ENCODE measurements at places on chromosomes 7 and 10.
A peak's percentile ranks its signal among the peaks of the same experiment; 100 is the strongest.

DNA sequence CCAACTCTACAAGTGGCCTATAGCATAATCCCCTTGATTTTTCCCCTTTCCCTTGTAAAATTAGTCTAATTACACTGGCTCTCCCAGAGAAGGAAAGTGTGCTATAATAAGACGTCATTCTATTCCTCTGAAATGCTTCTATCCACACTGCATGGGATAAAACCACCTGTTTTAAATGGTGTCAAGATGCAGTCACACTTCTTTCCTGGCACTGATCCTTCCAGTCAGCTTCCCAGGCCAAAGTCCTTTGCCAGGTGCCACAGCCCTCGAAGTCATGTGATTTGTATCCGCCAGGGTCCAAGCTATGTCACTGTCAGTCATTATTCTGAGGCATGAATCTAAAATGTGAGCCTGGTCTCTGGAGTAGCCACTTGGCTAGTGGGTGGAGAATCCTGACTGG, 169.0 kb upstream of the KIAA1217 start:
- DNase-seq: no peak

DNA sequence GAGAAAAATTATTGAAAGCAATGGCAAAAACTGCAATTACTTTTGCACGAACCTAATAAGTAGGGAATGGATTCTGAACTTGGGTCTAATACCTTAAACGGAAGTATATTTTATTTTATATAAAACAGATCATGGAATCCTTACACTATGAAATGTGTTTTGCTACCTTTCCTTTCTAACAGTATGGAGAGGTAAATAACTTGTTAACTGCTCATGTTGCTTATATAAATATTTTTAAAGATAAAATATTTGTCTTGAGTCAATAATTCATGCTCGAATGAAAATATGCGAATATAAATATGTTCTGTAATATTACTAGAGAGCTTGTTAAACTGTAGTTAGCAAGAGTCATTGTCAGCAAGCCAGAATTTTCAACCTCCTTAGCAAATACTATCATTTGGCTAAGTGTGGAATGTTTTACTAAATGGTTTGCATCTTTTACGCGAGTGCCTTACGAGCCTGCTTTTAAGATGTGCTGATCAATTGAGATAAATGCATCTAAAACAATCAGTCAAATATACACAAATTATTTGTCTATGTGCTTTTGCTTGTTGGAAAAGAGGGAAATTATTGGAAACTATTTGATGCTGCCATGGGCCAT, 5.9 kb downstream of the GNAT3 start:
- no peak for DNase-seq

DNA sequence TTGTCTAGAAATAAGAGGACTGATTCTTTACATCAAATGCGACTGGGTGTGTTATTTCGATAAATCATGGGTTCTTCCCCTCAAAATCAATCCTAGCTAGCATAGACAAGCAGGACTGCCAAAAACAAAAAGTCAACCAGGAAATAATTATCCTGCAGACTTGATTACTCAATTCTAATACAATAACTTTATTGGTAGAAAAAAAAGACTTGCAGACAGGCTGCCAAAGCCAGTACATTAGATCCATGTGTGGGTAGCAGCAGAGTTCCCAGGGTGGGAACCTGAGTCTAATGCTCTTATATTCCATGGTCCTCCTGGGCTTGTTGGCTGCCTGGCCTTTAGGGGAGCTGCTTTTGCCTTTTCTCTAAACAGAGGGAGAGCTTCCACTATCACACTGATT, 7.8 kb downstream of the AFAP1L2 start:
- DNase-seq: no peak

GRCh38 chr7:66205741-66206090, 582 bp downstream of the TPST1 start:
- DNase-seq: no peak

GRCh38 chr10:131973160-131973951, 8.4 kb downstream of the BNIP3 start:
- DNase-seq: peak; percentile 51

- no peak for DNase-seq
These were observed 96.6 kb upstream of the RNF32 start for GRCh38 chr7:156543699-156544598.

DNA sequence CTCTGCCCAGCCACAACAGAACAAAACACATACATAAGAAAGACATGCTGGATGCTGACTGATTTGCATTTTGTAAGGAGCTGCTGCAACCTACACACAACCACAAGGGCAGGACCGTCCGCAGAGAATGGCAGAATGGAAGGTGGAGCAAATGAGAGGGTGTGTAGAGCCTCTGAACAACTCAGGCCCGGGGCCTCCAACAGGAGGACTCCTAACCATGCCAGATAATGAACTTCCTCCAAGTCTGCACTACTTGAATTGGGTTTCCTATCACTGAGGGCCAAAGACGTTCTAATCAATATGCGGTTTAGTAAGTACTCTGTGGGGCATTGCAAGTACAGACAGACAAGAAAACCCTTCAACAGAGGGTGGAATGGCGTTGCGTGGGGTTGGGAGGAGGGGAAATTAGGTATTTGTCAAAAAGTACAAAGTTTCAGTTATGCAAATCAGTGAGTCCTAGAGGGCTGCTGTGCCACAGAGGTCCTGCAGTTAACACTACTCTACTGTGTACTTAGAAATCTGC, 14.6 kb downstream of the VOPP1 start:
- DNase-seq: no peak

DNA sequence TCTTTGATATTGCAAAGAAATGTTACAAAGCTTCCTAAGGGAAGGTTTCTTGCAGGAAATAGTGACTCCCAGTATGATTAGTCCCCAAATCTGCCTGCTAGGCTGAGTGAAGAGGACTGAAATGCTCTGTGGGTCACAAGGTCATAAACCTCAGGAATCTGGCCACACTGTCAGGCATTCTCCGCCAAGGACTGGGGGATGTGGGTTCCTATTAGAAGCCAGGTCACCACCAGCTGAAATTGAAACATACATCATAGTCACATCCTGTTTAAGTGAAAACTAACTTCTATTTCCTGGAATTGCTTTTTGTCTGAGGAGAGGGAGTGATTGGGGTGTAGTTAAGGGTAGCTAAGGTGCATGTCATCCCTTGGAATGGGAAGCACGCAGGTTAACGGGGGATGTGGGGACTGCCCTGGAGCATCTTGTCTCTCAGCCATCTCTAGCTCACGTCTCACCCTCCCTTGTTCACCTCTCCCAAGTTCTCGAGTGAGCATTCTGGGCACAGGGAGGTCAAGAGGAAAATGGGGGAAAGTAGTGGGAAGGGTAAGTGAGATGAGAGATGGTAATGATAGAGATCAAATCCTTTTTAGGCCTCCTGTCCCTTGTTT, 12.0 kb upstream of the GSAP start:
- no peak for DNase-seq

- DNase-seq: no peak
These were observed 159.6 kb downstream of the PARD3 start for GRCh38 chr10:34655286-34656170.

GRCh38 chr7:67392596-67393438, 396.2 kb downstream of the TYW1 start:
- no peak for DNase-seq

GRCh38 chr7:155728116-155728515, 83.7 kb downstream of the RBM33 start:
- DNase-seq: no peak

DNA sequence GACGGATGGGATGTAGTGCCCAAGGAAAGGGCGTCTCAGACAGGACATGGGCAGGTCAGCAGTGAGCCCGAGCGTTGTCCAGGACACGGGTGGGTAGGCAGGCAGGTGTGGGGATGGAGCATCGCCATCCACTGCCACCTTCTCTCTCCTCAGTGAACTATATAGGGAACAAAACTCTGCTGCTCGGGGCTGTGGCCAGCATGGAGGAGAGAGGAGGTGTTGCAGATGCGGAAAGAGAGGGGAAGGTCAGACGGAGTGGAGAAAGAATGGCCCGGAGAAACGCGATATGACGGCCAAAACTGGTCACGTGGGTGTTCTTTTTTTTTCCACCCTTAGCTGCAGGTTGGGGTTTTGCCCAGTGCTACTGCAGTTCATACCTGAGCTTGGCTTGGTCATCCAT, 71.2 kb downstream of the GRID1 start:
- DNase-seq: no peak

GRCh38 chr7:28239823-28240204, 59.2 kb upstream of the JAZF1 start:
- DNase-seq: no peak

GRCh38 chr7:100190048-100190711, 12.5 kb downstream of the STAG3 start:
- no peak for DNase-seq

- no peak for DNase-seq
These were observed 68.8 kb downstream of the ADCYAP1R1 start for GRCh38 chr7:31120800-31121513.

DNA sequence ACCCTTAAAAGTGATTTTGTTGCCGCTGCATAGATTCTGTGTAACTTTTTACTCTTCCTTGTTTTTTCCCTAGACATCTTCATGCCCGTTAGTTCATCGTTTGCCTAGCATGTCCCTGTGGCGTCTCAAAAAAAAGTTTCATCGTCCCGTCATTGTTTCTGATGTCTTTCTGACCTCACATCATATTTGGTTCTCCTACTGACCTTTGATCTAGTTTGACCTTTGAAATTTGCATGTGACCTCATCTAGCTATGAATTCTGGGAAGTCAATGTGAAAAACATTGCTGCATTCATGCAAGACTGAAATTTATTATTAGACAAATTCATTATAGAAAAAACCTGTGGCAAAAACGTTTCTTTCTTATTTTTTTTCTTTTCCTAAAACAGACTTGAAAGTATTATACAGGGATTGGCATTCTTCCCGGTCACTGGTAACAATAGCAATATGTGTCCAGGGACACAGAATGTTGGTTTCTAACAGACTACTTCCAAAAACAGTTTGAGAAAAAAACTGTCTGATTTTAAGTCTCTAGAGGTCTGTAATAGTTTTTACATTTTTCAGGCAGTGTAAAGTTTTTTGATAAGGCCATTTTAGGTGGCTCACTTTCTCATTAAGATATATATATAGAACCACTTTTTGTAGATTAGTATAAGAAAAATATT, 280.9 kb downstream of the USP6NL start:
- DNase-seq: no peak

GRCh38 chr7:87047-87446, 105.3 kb upstream of the FAM20C start:
- no peak for DNase-seq

- no peak for DNase-seq
These were observed 110.0 kb upstream of the SHH start for GRCh38 chr7:155922067-155922816.

DNA sequence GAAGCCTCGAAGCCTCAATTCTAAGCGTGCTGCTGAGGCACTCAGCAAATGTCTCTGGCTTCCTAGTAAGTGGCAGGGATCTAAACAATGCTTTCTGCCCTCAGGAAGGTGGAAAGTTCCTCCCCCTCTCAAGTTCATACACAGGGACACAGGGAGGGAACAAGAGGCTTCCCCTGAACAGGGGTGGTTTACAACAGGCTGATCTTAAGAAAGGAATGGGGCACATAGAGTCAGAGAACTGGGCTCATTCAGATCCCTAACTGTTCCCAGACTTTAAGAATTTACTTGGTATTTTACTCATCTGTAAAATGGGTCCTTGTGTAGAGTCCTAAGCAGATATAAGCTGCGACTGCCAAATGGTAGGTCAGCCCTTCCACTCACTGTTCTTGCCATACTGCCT, 2.5 kb downstream of the TNS3 start:
- no peak for DNase-seq

DNA sequence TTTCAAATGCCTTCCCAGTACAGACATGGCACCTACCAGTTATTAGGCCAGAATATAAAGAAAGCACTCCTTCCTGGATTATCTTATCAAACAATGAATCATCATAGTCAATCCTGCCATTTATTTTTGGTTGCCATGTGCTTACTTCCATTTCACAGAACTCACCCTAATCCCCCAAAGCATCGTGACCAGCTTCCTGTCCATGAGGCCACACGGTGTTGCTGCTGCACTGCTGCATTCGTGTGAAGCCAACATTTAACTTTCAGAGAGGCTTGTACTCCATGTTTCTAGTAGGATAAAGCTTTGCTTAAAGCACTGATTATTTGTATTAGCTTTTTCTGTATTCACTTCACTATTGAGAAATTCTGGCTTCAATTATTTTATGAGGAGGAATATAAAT, 14.4 kb downstream of the COL28A1 start:
- DNase-seq: no peak

GRCh38 chr7:4822677-4823076, 39.2 kb downstream of the PAPOLB start:
- no peak for DNase-seq

All from heart right ventricle (tissue), 16 donors.